Mesenteric fat pad (tissue), 1 donor: ENCODE measurements at places on chromosomes 7 and 10.
A peak's percentile ranks its signal among the peaks of the same experiment; 100 is the strongest.

DNA sequence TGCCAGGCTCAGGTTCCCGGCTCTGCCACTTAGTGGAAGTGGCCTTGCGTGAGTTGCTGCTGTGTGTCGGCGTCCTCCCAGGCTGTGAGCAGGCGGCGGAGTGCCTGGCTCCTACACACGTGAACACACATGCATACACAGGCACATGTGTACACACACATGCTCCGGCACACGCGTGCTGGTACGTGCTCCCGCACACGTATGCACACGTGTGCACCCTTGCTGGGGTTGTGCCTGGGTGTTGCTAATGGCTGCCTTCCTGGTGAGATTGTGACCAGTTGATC lies 107.6 kb downstream of the INPP5A start:
- DNase-seq, result peak; percentile 75

DNA sequence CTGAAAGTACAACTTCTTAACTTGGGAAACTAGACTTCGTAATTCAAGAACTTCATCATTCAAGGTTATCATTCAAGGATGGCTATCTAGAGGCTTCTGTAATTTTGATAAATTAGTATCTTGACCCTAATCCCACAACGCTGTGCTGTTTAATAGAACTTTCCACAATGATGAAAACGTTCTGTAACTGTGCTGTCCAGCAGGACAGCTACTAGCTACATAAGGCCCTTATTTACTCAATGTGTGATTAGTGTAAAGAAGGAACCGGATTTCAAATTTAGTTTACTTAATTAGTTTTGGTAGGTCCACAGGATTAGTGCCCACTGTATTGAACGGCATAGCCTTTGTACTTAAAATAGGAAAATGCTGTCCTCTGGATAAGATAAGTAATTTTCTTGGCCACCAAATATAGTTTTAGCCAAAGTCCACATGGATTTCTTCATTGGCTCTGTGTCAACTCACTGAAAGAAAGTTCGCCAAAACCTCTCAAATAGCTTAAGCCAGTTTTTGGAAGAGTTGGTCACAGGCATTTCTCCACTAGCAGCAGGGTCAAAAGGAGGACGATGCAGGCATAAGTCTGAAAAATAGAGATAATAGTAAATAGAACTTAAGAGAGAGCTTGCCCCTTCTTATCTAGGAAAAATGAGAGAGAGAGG lies 17.3 kb downstream of the DGKI start:
- no peak for DNase-seq

GRCh38 chr10:45520476-45520875 lies 146.5 kb downstream of the ALOX5 start:
- DNase-seq, result no peak

DNA sequence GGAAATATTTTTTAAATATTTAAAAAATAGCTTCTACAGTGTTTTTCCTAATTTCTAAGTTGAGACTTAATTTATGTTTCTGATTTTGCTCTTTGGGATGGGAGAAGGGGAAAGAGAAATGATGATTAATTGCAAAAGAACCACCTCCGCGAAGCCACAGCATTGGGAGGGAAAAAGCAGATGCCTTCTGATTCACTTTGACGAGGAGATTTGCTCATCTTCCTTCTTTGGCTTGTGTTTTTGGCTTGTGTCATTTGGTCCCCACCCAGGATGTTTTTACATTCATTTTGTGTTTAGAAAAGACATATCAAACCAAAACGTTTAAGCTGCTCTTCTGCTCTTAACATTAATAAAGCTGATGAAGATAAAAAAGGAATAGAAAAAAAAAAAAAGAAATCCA lies 121.7 kb downstream of the MACC1 start:
- no peak for DNase-seq

- DNase-seq, result no peak
Observed at GRCh38 chr10:5742116-5742515, 57.5 kb downstream of the TASOR2 start.

DNA sequence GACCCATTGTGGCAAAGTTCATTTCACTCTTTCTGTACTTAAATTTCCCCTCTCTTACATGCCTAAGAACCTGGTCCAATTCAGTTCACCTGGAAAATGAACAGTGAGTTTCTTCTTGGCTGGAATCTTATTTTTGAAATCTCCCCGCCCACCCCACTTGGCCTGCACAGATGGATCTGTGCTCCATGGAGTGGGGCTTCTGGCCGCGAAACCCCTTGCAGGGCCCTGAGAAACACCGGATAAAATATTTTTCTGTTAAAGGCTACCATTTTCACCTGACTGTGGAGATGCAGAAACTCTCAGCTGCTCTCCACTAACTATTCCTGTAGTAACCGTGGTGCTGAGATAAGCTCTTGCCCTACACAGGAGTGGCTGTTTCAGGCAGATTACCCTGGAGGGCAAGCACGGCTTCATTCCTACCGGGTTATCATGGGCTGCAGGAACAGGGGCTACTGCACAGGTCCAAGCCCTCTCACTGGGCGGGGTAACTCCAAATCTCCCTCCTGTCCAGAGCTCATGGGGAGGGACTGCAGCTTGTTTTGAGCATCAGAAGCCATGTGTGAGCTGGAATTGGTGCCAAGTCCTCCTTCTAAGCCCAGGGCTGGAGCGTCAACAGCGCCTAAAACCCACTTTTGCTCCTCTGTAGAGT lies 118.9 kb downstream of the PRPF18 start:
- DNase-seq, result no peak

GRCh38 chr7:50834031-50834535 lies 51.4 kb upstream of the GRB10 start:
- no peak for DNase-seq

GRCh38 chr7:106279425-106280197 lies 5.2 kb downstream of the NAMPT start:
- no peak for DNase-seq

DNA sequence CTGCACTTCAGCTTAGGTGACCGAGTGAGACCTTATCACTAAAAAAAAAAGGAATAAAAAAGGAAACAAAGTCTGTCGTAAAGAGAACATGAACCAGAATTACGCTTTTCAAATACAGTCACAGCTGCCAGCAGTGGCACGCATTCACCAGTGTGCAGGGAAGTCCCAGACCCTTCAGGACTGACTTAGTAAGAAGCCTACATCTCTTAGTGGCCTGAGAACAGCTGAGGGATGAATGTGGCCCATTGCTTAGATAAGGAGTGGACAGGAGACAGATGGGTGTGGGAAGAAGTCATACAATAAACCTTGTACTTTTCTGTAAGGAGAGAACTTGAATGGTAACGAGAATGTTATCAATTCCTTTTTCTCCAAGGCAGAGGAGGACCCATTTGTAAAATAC lies 178.5 kb downstream of the JCAD start:
- DNase-seq, result no peak

- no peak for DNase-seq
Observed at GRCh38 chr7:70406186-70406949, 725.6 kb upstream of the GALNT17 start.

DNA sequence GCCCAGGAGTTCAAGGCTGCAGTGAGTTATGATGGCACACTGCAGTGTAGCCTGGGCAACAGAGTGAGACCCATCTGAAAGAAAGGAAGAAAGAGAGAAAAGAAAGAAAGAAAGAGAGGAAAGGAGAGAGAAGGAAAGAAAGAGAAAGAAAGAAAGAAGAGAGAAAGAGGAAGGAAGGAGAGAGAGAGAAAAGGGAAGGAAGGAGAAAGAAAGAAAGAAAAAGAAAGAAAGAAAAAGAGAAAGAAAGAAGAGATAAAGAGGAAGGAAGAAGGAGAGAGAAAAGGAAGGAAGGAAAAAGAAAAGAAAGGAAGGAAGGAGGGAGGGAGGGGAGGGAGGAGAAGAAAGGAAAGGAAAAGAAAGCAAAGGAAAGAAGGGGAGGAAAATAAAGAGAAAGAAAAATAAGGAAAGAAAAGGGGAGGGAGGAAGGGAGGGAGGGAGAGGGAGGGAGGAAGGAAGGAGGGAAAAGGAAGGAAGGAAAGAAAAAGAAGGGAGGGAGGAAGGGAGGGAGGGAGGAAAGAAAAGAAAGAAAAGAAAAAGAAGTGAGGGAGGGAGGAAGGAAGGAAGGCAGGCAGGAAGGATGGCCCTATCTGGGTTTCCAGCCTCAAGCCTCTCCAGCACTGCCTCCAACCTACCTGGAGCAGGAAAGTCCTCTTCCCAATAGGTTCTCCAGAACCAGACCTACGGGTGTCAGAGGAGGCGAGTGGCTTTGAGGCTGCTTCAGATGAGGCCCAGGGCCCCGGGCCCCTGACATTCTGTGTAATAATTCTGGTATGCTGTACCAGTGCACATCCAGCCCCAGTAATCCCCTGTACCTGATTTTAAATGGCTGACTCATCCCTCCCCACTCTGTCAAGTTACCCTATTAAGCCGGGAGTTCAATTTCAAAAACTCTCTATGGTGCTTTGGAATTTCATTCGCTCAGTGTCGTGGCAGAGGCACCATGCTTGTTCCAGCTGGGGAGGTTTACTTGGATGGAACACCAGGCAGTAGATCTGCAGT lies 6.8 kb upstream of the PARD3 start:
- no peak for DNase-seq

- no peak for DNase-seq
Observed at GRCh38 chr7:155372782-155373358, 75.2 kb downstream of the INSIG1 start.

DNA sequence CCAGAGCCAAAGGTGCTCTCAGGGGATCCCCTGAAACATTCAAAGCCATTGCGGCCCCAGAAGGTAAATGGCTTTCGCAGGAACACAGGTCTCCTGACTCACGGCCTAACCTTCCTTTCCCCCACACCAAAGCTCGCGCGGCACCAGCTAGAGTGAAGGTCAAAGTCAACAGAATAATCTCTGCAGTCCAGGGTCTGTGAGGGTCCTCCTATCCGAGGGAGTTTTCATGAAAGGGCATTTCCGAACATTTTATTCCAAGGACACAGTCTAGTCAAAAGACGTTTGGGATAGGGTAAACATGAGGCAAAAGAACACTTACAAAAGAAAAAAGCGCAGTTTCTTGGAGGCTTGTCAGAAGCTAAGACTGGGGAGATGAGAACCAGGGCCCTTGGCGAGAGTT lies 559 bp upstream of the STEAP2 start:
- DNase-seq, result no peak

- DNase-seq, result no peak
Observed at GRCh38 chr10:33009244-33010131, 51.5 kb upstream of the ITGB1 start.

DNA sequence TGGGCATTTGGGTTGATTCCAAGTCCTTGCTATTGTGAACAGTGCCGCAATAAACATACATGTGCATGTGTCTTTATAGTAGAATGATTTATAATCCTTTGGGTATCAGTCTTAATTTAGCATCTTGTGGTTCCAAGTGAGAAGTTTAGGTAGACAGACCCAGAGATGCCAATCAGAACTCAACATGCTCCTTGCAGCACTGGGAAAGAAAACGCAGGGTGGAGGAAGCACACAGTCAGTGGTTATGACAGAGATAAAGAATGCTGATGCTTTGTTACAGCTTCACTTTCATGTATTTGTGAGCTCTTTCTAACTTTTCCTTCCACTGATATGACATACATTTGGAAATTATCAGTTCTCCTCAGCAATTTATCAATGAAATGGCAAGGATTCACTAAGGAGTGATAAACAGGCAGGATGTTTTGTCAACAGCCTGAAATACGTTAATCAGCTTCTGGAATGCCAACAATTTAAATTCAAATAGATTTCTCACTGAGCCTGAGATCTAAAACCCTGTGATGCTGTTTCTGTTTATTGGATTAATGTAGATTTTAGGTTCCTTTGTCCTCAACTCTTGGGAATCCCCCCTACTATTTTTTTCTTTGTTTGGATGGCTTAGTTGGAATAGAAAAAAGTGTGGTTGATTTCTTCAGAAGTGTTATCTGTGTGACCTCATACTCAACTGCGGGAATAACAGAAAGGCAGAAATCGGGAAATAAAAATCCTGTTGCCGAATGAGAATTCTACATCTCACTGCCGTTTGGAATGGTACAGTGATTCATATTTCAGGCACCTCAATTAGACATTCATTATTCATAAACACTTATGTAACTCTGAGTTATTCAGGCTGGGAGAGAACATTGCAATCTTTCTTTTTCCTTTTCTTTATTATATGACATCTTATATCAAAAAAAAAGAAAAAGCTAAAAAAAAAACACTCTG lies 675.0 kb downstream of the CNTNAP2 start:
- no peak for DNase-seq

- no peak for DNase-seq
Observed at GRCh38 chr7:108327353-108327752, 128.9 kb downstream of the NRCAM start.

- no peak for DNase-seq
Observed at GRCh38 chr10:61871487-61871886, 30.0 kb upstream of the ARID5B start.

DNA sequence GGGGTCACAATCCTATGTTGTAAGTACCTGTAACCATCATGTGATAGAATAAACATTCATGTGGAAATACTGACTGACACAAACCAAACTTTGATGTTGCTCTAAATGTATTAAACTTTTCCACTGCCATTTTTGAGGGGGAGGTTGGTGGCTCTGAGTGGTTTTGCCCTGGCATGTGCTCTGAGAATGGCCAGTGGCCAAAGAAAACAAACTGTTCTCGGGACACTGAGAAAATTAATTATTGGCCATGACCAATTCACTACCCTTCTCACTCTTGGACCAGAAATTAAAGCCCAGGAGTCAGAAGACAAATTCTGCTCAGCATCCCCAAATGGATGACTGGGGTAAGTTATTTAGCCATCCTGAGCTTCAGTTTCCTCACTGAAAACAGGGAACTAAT lies 195.9 kb downstream of the XPNPEP1 start:
- no peak for DNase-seq

DNA sequence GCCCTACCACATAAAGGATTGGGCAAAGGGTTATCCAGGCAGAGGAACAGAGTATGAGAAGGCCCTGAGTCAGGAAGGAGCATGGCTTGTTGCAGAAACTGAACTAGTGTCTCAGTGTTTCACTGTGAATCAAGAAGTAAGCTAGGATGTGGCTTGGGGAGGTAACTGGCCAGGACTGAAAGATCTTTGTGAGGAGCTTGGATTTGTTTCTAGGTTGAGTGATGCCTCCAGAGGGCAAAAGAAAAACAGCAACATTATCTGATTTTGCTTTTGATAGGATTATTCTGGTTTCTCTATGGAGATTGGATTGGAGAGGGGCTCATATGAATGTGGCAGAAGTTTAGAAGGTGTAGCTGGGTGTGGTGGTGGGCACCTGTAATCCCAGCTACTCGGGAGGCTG lies 137.9 kb upstream of the HDAC9 start:
- DNase-seq, result no peak

GRCh38 chr7:30224511-30225062 lies 59.8 kb upstream of the ZNRF2 start:
- DNase-seq, result no peak

GRCh38 chr7:75688200-75689136 lies 50.3 kb downstream of the HIP1 start:
- DNase-seq, result peak; percentile 84

- DNase-seq, result no peak
Observed at GRCh38 chr7:156017431-156017830, 205.2 kb upstream of the SHH start.
